NCI-H524 treated with DMSO at 0.1 percent for 48 hours (cell line): ENCODE measurements at places on chromosomes 13 and 19.
A peak's percentile ranks its signal among the peaks of the same experiment; 100 is the strongest.

DNA sequence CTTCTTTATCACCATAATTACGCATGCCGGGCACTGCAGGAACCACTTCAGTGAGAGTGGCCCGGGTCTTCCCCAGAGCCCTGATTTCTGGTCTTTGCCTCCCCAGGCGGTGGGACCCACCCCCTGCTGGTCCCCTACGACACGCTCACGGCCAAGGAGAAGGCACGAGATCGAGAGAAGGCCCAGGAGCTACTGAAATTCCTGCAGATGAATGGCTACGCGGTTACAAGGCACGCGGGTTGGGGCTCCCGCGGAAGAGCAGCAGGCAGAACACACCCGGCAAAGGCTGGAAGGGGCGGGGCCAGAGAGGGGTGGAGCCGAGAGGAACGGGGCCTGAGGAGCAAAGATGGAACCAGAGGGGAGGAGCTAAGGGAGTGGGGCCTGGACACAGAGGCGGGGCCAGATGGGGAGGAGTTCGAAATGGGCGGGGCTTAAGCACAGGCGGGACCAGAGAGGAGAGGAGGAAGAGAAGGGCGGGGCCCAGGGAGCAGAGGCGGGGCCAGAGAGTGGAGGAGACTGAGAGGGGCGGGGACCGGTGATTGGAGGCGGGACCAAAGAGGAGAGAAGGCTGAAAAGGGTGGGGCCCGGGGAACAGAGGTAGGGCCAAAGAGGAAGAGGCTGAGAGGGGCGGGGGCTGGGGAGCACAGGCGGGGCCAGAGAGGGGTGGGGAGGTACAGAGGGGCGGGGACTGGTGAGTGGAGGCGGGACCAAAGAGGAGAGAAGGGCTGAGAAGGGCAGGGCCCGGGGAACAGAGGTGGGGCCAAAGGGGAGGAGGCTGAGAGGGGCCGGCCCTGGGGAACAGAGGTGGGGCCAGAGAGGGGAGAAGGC, 73.4 kb downstream of the RYR1 start:
- no peak for DNase-seq

GRCh38 chr13:78147905-78148304, 229.3 kb upstream of the EDNRB start:
- no peak for DNase-seq

DNA sequence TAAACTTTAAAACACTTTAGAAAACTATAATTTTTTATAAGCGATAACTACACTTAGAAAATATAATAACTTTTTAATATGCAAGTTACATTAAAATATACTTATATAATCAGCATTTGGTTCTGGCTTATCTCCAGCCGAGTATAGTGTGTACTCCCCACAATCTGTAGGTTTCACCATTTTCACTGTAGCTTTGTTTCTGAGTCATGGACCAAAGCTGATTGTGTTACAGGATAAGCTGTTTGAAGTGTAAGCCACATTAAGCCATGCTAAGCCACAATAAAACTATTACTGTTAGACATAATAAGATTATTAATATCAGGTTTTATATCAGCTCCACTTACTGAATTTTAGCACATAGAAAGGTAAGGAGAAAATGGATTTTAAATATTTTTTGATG, 43.8 kb downstream of the CCDC122 start:
- peak; percentile 91 for DNase-seq

DNA sequence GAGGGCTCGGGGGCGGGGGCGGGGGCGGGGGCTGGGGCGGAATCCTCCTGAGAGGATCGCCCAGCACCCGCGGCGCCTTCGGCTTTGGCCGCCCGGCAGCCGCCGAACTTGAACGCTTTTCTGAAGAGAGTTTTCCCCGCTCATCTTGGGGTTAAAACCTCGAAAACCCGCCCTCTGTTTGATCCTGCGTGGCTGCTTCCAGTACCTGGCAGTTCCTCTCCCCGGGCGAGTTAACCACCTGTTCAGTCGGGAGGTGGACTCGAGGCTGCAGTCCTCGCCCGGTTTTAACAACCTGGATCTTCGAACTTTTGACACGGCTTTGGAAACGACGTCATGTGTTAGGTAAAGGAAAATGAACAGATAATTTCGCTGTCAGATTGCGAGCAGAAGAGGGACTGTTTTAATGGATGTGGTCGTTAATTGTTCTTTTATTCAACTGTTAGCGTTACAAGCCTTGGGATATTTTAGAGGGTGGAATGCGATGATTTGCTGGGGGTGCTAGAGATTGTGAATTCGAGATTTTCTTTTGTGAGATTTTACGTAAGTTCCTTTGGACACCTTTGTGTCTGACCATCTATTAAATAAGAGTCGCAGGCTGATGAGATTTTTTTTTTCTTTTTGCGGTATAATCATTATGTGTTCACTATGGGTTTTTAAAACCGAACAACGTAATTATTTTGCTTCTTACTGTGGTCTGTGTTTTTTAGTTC, 1.0 kb downstream of the FNDC3A start:
- DNase-seq: no peak

DNA sequence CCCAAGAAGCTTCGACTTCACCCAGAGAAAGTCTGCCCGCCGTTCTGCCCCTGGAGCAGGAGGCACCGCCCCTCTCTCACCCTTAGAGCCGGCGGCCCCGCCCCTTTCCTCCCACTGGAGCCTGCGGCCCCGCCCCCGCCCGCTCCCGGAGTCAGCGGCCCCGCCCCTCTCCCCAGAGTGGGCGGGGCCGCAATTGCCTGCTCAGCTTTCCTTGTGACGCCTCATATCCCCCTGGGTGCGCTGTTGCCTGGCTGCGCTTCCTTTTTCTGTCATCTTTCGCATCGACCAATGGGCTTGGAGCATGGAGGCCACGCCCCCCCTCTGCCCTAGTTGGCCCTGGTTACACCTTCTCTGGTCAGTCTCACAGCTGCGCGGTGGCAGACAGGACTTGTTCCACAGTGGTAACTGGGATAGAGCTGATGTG, 38.2 kb upstream of the ZNF492 start:
- DNase-seq: no peak

GRCh38 chr13:25171517-25172302, at the start of gene AMER2:
Gene AMER2, minus strand, starts transcription at chr13:25172288. Its CDS starts 669 bp downstream, at chr13:25171619.
- DNase-seq: peak; percentile 73

- no peak for DNase-seq
Measured at GRCh38 chr19:14168259-14168972, 32.0 kb upstream of the ASF1B start.

DNA sequence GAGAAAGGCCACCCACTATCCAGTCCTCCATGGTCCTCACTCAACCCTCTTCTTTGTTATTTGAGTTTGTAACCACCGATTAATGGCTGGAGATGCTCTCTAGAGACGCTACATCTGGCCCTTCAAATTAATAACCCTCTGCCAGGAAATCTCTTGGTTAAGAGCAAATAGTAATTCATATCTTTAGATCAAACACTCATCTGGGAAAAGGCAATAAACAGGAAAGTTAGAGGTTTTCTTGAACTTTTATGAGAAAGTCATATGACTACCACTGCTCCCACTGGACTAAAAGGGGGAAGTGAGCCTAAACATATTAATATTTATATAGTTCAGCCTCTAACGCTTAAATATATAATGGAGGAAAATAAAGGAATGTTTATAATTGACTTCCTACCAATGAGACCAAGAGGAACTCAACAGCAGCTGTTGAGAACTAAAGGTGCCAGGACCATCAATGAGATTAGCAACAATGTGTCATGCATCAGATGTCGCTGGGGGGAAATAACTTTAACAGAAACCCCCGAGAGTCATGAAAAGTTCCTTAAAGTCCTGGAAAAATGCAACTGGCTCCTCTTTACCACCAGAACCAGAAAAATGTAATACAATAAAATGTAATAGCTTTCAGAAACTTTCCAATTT, 2.7 kb downstream of the TBC1D4 start:
- DNase-seq: peak; percentile 40

DNA sequence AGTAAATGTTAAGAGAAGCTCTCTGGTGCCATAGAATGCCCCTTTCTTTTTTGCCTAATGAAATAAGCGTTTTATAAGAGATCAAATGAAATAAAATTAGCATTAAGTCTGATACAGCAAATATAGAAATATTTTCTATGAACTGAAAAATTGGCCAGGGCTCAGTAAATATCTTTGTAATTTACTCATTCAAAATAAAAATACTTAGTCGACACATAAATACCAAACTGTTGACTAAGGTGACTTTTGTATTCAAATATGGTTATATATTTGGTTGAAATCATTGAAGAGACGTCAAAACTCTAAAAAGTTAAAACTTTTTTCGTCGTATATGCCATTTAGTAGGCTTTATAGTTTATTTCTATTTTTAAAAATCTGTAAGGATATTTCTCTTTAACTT, 25.6 kb downstream of the IPO5 start:
- no peak for DNase-seq

DNA sequence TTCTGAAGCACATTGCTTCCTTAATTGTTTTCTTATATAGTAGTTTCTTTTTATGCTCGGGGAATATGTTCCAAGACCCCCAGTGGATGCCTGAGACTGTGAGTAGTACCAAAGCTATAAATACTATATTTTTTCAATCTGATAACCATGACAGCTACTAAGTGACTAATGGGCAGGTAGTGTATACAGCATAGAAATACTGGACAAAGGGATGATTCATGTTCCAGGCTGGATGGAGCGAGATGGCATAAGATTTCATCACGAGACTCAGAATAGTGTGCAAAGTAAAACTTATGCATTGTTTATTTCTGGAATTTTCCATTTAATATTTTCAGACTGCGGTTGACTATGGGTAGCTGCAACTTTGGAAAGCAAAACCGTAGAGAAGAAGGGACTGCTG, 47.9 kb upstream of the OLFM4 start:
- DNase-seq: no peak
